ENCODE measurements at places on chromosomes 12 and 14. TPM values are rescaled to one million over a fixed set of nuclear protein-coding genes. Genes with fewer than 3 reads are reported as not detected.

Gene INHBC
- not detected for polyA plus RNA-seq

Gene STYK1
- polyA plus RNA-seq = 0.07 TPM

Gene SLC15A5
- not detected for polyA plus RNA-seq

Gene MYRFL
- 2.3 TPM for polyA plus RNA-seq

Gene TMEM132C
- 4.1 TPM for polyA plus RNA-seq

Gene ALDH2
- polyA plus RNA-seq = 22.3 TPM

Gene NRXN3
- 0.53 TPM for polyA plus RNA-seq

Gene RAB15
- polyA plus RNA-seq = 7.5 TPM

Gene ESR2
- polyA plus RNA-seq = 0.19 TPM

Gene OTX2
- polyA plus RNA-seq = not detected

Gene ZFHX2
- 1.7 TPM for polyA plus RNA-seq

Gene NTF3
- 0.46 TPM for polyA plus RNA-seq

Gene STK38L
- 6.3 TPM for polyA plus RNA-seq

Gene IRAK3
- polyA plus RNA-seq = 1.1 TPM

Gene MIPOL1
- 2.4 TPM for polyA plus RNA-seq

Gene LRP1-AS
- not detected for polyA plus RNA-seq

Measured in pancreas (tissue), 10 donors.